A549 treated with RU486 at 1 μM for 4 hours (cell line): ENCODE measurements at places on chromosomes 12 and 14. TPM values are rescaled to one million over a fixed set of nuclear protein-coding genes. Genes with fewer than 3 reads are reported as not detected.

Gene SERPINA12
- not detected in 5 replicates for total RNA-seq

Gene AKAP3
- total RNA-seq, result 0.03 to 0.41 TPM (median 0.29 TPM) in 4 of 5 replicates, not detected in the other

Gene NFE2
- 0.07 to 0.32 TPM (median 0.13 TPM) in 3 of 5 replicates, not detected in the others for total RNA-seq

Gene TEP1
- 8.4 to 11.0 TPM (median 9.8 TPM) in 5 replicates for total RNA-seq

Gene OR4E2
- not detected in 5 replicates for total RNA-seq

Gene KRT71
- not detected in 5 replicates for total RNA-seq

Gene KRT78
- total RNA-seq, result 0.08 TPM in 1 of 5 replicates, not detected in the others

Gene SYNDIG1L
- total RNA-seq, result not detected in 5 replicates

Gene DACT1
- total RNA-seq, result 0.39 to 0.77 TPM (median 0.51 TPM) in 5 replicates
